ENCODE measurements at places on chromosomes 7 and 10.

DNA sequence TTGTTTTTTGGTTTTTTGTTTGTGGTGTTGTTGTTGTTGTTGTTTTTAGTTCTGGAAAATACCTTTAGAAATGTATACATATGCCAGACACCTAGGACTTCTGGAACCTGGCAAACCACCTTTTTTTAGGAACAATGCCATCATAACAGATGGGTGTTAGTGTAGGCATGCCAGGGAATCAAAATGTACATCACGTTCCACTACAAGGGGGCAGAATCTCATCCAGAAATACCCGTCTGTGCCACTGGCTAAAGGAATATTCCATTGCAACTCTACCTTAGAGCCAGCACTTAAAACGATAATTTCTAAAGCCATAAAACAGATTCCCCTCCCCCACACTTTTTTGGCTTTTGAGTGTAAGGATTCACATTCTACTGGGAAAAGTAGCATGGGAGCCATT is 239.8 kb downstream of the ETV1 start:
- no peak for DNase-seq

DNA sequence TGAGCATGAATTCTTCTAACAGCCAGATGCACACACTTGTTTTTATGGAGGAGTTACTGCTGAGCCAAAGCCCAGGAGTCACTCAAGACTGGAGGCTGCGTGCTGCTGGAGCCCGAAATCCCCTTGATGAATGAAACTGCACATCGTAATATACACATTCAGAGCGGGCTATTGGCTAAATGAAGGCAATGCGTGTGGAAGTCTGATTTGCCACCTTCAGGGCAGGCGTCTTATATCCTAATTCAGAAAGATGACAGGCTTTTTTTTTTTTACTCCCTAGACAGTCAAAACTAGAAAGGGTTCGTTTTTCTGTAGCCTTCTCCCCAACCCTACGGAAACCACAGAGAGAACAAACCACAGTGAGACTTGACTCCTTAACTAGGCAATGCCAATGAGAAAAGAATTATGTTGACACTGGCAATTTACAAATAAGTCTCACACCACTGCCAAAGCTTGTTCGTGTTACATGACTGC is 227.2 kb upstream of the KLF14 start:
- DNase-seq: no peak

- DNase-seq: no peak
These were observed 127.7 kb downstream of the ATE1 start for GRCh38 chr10:121800146-121800545.

DNA sequence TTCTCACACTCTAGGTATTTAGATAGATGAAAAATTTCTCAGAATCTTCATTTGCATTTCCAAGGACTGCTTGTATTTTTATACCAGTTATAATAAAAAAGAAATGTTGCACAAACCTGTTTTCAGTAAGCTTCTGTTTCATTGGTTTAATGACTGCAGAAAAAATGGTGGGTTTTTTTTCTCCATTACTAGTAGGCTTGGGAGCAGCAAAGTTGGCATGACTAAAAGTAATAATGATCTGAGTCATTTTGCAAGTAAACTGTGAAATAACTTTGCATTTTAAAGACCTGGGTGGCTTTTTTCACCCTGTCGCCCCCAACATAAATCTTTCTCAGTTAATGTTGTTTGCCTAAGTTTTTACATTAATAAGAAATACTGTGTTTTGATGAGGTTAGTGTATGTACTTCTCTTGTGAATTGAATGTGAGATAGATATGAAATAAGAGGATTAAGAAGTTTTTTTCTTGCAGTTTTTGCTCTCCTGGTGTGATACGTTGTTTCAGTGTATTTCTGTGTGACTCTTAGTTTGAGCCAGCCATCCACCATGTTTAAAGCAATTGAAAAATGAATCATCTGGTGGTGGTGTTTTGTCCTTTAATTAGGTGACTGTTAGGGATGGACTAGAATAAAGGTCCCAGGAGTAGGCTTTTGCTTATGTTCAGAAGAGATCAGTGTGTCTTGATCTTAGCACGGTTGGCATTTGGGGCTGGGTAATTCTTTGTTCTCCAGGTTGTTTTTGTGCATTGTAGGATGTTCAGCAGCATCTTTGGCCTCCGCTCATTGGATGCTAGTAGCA is 1.8 kb downstream of the GNAI1 start:
- DNase-seq: no peak

- no peak for DNase-seq
These were observed 40.7 kb downstream of the USP6NL start for GRCh38 chr10:11570751-11571150.

- no peak for DNase-seq
These were observed 64.8 kb downstream of the APBB1IP start for GRCh38 chr10:26502986-26503385.

DNA sequence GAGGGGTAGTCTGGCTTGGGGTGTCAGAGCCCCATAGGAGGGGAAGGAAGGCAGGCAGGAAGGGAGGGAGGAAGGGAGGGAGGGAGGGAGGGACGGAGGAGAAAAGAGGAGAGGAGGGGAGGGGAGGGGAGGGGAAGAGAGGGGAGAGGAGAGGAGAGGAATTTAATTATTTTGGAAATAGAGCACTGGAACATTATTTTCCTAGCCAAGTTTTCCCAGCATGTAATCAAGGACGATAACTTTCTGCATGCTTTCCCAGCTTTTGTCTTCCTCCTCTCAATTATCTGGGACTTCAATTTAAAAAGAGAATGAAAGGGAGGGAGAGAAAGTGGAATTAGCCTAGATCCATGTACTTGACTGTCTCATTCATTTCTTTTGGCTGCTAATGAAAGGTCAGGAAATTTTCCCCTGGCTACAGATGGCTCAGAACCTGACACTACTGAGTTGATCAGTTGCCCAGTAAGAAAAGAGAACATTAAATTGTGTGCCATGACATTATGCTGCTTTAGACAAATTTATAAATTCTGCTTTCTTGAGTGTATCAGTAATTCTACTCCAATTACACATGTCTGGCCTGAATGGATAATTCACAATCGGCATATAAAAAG is 148.8 kb downstream of the LRRC4 start:
- no peak for DNase-seq
